ENCODE measurements at places on chromosomes 12 and 14.

- DNase-seq: no peak
Measured at GRCh38 chr14:62943202-62943601, 102.1 kb downstream of the KCNH5 start.

DNA sequence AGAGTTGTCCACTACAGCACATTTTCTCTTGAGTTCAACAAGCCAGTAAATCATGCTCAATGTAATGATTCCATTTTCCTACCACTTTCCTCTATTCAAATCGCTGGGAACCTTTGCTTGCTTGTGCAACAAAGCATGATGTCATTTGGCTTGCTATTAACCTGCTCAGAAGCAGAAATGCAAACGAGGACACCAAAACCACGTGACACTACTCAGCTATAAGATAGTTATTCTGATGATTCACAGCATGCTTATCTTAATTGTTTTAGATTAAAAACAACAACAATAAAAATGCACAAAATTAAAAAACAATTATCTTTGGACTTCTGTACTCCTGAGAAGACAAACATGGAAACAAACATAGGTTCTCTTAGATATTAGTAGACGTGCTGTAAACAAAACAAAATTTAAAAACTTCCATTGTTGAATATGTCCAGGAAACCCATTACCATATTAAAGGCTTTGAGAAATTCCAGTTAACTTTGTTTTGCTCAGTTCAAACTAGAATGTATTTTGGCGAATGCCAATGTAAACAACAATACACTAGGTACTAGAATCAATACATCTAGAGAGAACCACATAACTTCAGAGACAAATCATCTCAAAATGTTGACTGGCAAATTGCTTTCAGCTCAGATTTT lies 77.5 kb upstream of the KRAS start:
- DNase-seq: no peak

- DNase-seq: no peak
Measured at GRCh38 chr12:92270521-92270920, 124.9 kb upstream of the BTG1 start.

DNA sequence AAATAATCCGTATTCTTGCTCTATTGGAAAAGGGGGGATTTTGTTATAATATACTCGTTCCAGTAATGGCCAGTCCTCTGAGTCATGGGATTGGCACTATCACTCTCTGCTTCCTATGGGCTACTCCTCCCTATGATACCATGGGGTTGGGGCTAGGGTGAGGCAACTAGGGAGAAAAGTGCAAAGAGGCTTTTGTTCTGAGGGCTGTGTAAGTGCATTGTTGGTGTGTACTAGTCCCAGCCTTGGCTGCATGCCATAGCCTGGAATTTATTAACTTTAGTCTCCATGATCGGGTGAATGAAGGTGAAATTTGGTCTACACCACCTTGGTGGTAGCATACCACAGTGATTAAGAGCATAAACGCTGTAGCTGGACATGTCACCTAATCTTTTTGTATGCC lies 247.6 kb downstream of the RPAP3 start:
- no peak for DNase-seq

GRCh38 chr12:122052285-122052684 lies 26.3 kb upstream of the MLXIP start:
- no peak for DNase-seq

DNA sequence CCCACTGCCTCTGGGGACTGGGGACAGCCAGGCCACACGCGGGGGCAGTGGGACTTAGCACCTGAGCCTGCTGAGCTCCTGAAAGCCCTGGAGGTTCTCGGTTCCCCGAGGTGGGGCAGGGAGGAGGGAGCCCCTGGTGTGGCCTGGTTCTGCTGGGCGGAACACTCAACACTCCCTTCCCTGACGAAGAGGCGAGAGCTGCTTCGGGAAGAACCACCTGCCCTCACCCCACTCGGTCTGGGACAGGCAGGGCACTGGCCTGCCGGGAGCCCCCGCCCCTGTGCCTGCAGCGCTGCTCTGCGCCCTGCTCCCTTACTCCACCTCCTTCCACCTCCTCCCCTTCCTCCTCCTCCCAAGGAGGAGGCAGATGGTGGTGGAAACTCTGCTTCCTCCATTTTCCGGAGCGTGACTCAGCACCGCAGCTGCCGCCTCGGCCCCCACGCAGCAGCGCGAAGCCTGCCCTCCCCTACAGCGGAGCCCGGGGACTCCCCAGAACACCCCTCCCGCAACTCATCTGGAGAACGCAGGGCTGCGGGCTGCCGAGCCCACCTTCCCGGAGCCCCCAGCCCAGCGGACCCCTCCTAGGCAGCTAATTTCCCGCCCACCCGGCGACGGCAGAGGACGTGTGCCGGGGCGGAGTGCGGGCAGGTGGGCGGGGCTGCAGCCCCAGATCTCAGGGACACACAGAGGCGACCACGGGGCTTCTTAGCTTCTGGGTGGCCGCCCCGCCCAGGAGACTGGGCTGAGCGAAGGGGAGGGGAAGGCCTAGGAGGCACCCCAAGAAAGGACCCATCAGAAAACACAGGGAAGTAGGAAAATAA lies 11.7 kb upstream of the INF2 start:
- DNase-seq: no peak

GRCh38 chr12:32505067-32505945 lies 105.9 kb downstream of the FGD4 start:
- no peak for DNase-seq

DNA sequence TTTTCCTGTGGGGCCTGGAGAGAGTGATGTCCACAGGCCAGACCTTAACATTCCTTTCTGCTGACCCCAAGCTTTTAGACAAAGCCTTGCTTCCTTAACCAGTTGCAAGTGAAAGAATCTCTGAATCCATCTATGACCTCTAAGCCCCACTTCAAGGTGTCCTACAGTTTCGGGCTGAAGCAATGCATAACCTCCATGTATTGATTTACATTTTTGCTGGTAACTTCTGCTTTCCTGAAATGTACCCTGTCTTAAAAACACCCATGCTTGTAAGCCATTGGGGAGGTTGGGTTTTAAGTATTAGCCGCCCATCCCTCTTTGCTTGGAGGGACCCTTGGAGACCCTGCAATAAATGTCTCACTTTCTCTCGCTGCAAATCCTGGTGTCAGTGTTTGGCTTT lies 190.6 kb downstream of the VRK1 start:
- no peak for DNase-seq

- no peak for DNase-seq
Measured at GRCh38 chr12:118312578-118312977, 60.1 kb downstream of the TAOK3 start.

GRCh38 chr12:29625359-29625953 lies 128.0 kb upstream of the OVCH1 start:
- no peak for DNase-seq

DNA sequence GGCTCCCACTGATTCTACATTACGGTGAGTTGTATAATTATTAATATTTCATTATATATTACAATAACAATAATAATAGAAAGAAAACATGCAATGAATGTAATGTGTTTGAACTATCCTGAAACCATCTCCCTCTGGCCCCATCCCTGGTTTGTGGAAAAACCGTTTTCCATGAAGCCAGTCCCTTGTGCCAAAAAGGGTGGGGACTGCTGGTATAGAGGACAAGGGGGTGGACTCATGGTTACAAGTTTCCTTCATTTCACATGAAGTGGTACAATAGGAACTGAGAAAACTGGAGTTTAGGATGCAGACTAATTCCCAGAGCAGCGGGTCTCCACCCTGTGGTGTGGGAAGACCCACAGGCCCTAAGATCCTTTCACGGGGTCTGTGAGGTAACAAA lies 3.0 kb upstream of the C1RL start:
- DNase-seq: no peak

- no peak for DNase-seq
Measured at GRCh38 chr14:28767030-28767852, 654 bp downstream of the FOXG1 start.

DNA sequence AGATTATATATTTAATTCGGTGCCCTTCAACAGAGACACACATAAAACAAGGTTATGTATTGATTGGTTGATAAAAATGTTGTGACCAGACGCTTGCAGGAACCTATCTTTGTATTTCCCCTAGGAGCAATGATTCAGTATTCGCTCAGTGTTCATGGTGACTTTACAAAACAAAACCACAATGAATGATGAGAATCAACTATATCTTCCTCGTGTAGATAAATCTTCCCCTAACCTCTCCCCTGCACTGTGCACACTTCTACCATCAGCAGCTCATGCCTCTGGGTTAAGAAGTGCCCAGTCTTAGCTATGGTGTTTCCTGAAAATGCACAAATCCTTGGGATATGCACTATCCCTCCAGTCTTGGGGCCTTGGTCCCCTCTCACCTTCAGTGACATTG lies 16.3 kb downstream of the RIN3 start:
- DNase-seq: no peak

GRCh38 chr12:3119756-3120601 lies 42.8 kb downstream of the TSPAN9 start:
- DNase-seq: peak; percentile 70

- no peak for DNase-seq
Measured at GRCh38 chr14:62002642-62003041, 240.4 kb downstream of the SNAPC1 start.

- no peak for DNase-seq
Measured at GRCh38 chr12:117118838-117119591, 19.8 kb upstream of the TESC start.

DNA sequence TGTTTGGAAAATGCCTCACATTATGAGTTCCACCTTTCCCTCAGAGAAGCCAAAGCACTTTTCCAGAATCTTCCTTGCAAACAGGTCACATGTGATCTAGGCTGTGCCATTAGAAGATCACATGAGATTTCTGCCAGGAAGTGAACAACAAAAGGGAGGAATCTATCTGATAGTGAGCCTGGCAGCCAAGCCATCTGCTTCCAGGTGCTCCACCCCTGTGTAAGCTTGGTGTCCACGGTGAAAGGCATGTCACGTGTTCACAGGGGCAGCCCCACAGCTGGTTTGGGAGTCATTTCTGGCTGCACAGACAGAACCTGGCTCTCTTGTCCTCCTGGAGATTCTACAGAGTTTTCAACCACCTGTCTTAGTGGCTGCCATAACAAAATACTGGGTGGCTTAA lies 3.5 kb upstream of the KSR2 start:
- DNase-seq: no peak

GRCh38 chr12:49470986-49471385 lies 67.8 kb upstream of the KCNH3 start:
- DNase-seq: no peak

- no peak for DNase-seq
Measured at GRCh38 chr14:75379246-75379929, 48.4 kb upstream of the JDP2 start.
